CD8-positive, alpha-beta T cell (primary cell): ENCODE measurements at places on chromosomes 7 and 10.

- no peak for DNase-seq
Observed at GRCh38 chr10:80500572-80501380, 36.9 kb upstream of the SH2D4B start.

DNA sequence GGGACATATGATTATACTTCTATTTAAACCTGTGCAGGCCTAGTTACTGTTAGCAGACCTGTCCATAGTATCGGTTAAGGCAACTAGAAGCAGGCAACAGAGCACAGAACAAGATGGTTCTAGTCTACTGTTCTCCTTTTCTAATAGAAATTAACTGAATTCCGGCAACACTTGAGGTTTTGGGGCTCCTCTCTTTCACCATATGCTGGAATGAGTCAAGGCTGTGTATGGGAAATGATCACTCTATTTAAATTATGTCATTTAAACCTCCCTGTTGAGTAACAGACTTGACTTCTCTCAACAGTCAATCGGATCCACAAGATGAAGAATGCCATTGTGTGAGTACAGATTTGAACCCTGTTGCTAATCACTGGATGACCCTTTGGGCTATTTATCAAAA is 6.2 kb upstream of the OTUD1 start:
- DNase-seq, result no peak

GRCh38 chr10:2817940-2818636 is 249.3 kb upstream of the PFKP start:
- DNase-seq, result no peak

DNA sequence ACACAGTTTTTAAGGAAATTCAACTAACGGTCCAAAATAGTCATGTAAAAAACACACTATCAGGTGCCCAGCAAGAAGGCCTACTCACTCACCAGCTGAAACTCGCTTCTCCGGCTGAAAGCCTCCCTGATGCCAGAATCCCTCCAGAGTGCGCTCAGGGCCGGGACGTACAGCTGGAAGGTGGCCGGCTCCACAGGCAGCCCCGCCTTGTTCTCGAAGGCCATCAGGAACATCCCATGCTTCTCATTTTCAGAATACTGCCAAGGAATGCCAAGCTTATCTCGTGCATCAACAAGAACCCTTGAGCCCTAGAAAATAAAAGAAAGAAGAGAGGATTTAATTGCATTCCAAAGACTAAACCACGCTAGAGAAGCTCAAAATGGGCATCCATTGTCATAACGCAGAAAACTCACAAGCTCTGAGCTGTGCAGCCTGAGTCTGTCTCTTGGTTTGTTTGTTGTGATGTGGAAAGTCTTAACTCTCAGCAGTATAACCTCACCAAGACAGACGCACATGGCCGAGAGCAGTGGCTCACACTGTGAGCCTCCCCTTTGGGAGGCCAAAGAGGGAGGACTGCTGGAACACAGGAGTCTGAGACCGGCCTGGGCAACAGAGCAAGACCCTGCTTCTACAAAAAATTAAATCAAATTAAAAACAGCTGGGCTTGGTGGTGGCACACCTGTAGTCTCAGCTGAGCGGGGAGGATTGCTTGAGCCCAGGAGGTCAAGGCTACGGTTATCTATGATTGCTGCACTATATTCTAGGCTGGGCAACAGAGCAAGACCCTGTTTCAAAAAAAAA is 49.1 kb downstream of the GNA12 start:
- no peak for DNase-seq

DNA sequence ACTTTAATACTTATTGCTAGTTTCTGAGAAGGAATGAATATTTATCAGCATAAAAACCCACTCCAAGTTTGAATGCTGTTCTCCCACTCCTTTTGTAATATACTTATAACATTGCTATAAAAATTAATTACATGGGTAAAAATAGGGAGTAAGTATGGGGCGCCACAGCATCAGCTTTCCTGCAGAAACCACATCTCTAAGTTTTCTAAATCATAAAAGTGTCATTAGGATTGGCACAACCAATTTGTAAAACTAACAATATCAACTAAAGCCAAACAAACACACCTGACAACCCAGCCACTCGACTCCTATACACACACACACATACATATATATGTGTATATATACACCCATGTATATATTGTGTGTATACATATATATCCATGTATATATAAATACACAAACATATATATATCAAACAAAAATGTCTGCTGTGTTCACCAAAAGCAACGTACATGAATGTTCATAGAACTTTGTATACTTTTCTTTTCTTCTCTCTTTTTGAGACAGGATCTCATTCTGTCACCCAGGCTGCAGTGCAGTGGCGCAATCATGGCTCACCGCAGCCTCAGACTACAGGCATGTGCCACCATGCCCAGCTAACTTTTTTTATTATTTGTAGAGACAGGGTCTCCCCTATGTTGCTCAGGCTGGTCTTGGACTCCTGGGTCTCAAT is 14.8 kb upstream of the LRRC17 start:
- DNase-seq, result no peak

GRCh38 chr7:75696263-75697037 is 42.3 kb downstream of the HIP1 start:
- no peak for DNase-seq

GRCh38 chr7:15168489-15168888 is 265.9 kb upstream of the DGKB start:
- DNase-seq, result no peak

- no peak for DNase-seq
Observed at GRCh38 chr7:99050971-99051370, 92.9 kb downstream of the SMURF1 start.

GRCh38 chr7:96004578-96004977 is 232.2 kb downstream of the DYNC1I1 start:
- DNase-seq, result no peak

DNA sequence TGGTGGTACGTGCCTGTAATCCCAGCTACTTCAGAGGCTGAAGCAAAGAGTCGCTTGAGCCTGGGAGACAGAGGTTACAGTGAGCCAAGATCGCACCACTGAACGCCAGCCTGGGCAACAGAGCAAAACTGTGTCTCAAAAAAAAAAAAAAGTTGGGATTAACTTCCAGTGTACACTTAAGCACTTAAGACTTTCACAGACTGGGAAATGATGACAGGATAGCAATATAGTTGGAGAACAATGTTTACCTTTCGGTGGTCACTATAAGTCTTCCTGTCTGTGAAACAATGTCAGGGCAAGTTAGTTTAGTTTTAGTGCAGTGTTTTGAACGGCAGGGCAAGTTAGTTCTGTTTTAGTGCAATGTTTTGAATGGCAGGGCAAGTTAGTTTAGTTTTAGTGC is 130.2 kb downstream of the TPST1 start:
- no peak for DNase-seq
